ENCODE measurements at places on chromosomes 2 and 18. TPM values are rescaled to one million over a fixed set of nuclear protein-coding genes. Genes with fewer than 3 reads are reported as not detected.
A peak's percentile ranks its signal among the peaks of the same experiment; 100 is the strongest.

CCDC102B gene
- total RNA-seq: 30.9 TPM

DNA sequence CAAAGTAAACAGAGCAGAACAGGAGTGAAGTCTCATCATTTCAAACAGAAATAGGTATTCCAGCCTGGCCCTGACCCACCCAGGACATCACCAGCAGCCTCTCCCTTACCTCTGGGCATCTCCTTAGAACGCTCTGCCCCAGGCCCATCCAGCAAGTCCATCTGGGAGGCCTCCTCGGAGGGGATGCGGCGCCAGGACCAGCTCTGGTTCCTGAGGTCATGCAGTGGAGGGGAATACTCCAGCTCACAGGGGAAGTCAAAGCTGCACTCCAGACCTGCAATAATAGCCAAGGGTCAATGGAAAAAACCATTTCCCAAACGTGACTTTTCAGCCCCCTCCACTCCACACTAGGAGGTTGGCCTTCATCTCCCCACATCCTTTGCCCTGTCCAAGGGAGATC lies 226.6 kb downstream of the ALK start:
- DNase-seq: no peak

GKN2 gene
- not detected for total RNA-seq

DNA sequence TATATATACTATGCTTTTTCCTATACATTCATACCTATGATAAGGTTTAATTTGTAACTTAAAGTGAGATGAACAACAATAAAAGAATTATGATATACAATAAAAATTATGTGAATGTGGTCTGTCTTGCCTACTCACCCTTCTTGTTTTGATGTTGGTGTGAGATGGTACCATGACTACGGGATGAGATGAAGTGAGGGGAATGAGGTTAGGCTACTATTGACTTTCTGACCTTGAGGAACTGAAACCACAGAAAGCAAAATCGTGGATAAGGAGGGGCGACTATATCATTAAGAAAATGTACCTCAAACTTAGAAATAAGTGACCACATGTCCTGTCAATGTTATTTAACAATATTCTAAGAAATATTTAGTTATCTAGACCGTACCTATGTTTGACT lies 103.9 kb upstream of the PPP1CB start:
- no peak for DNase-seq

NAT8 gene
- not detected for total RNA-seq

- DNase-seq: peak; percentile 98
Measured at GRCh38 chr2:27071277-27071989, at the start of gene OST4. OST4 (minus strand) TSS chr2:27071654.

GRCh38 chr2:145775591-145775990 lies 1255.7 kb upstream of the ZEB2 start:
- no peak for DNase-seq

GRCh38 chr2:27003857-27004256 lies 28.9 kb upstream of the TMEM214 start:
- DNase-seq: no peak

DNA sequence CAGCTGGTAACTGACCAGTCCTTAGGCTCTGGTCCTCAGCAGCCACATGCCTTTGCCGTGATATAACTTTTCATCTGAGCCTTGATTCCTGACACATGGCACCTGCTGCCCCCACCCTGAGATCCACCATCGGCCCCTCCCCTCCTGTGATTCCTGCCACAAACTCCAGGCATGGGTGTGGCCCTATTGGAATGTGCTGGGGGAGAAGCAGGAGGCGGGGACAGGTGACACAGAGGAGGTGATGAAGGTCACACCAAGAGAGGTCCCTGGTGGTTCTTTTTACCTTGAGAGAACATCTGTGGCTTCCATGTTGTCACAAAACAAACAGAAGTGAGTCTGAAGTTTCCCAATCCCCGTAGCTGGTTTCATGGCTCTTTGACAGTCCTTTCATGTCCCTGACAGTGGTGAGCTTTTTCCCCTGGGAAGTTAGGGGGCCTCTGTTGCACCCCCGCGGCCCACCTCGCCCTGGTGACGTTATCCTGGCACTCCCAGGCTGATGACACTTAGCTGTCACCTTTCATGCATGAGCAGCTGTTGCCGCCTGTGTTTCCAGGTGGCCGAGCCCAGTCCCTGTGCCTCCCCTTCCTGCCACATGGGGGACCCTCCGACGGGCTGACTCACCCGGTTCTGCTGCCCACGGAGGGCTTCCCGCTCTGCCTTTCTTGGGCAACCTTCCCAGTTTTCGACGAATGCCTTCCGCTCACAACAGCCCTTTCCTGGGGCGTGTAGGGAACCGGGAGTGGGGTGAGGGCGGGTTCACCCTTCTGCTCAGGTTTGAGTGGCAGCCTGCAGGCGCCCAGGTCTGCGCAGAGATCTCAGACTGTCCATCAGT lies 66.3 kb upstream of the GLI2 start:
- no peak for DNase-seq

DNA sequence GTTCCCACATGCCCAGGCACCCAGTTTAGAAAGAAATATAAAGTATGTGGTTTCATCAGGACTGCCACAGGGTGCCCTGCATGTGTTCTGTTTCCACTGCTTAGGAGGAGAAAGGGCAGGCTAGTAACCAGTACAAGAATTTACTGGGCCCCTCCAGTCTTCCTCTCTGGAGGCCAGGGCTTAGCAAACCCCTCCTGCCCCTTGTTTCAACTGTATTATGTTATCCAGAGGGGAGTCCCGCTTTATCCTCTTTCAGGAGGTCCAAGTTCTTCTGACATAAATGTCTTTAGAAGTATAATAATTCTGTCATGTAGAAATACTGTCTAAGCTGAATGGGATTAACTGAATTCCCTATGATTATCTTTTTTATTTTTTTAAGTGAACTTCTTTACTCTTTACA lies 132.1 kb downstream of the WDSUB1 start:
- DNase-seq: no peak

RAB27B gene
- total RNA-seq: 0.80 TPM

DNA sequence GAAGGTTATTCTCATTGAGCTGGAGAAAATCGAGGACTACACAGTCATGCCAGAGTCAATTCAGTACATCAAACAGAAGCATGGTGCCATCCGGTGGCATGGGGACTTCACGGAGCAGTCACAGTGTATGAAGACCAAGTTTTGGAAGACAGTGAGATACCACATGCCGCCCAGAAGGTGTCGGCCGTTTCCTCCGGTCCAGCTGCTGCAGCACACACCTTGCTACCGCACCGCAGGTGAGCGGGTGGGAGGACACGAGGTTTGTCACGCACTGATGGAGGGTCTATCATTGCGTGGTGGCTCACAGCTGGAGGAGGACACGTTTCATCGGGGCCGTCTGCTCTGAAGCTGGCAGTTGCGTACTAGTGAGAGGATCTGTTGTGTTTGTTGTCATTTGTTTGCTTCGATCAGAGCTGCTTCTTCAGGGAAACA lies 48.2 kb downstream of the IL1RL2 start:
- no peak for DNase-seq
